T-helper 22 cell (primary cell): ENCODE measurements at places on chromosomes 2 and 18.

DNA sequence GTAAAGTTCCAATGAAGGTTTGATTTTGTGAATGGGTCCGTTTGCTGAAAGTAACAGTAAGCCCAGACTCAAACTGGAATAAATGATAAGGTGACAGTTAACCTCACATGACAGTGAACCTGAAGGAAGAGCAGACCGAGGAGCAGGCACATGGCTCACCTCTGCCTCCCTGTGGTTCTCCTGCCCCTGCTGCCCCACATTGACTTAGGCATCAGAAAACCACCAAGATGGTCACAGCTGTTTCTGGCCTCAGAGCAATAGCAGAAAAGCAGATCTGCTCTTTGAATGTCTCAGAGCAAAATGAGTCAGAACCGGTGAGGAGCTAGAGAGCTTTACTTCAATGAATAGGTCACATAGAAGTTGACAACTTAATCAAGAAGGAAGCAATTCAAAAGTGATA is 487.6 kb downstream of the METTL4 start:
- DNase-seq, result no peak

GRCh38 chr2:201432038-201432620 is 19.1 kb downstream of the TRAK2 start:
- DNase-seq, result no peak

- DNase-seq, result no peak
Measured at GRCh38 chr2:217981084-217981730, 21.6 kb downstream of the TNS1 start.

GRCh38 chr2:160394153-160394552 is 99.5 kb downstream of the RBMS1 start:
- no peak for DNase-seq

- DNase-seq, result no peak
Measured at GRCh38 chr2:177530561-177530960, 138.0 kb downstream of the AGPS start.

GRCh38 chr2:86807468-86808275 is 17.0 kb upstream of the CD8A start:
- no peak for DNase-seq

DNA sequence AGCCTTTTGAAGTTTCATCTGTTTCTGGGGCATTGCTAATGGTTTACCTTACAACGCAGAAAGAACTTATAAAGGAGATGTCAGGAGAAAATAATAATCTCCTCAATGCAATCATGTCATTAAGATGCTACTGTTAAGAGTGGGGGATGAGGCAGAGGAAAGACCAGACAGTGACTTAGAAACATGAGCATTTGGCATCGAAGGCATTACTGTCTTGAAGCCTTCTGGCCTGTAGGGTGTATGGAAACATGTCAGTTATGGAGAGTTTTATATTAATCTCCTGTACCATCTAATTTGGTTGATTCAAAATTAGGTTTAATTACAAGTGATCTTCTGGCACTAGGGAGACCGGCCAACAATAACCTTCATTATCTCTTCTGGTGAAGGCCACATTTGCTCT is 32.5 kb downstream of the CDC42EP3 start:
- no peak for DNase-seq

DNA sequence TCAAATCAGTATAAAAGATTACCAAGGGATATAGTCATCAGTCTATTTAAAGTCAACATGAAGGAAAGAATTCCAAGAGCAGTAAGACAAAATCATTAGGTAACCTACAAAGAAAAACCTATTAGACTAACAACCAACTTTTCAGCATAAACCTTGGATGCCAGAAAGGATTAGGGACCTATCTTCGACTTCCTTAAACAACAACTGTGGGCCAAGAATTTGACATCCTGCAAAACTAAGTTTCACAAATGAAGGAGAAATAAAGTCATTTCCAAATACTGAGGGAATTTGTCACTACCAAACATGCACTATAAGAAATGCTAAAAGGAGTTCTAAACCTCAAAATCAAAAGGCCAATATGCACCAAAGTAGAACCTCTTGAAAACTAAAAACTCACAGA is 147.9 kb upstream of the TFPI start:
- no peak for DNase-seq

DNA sequence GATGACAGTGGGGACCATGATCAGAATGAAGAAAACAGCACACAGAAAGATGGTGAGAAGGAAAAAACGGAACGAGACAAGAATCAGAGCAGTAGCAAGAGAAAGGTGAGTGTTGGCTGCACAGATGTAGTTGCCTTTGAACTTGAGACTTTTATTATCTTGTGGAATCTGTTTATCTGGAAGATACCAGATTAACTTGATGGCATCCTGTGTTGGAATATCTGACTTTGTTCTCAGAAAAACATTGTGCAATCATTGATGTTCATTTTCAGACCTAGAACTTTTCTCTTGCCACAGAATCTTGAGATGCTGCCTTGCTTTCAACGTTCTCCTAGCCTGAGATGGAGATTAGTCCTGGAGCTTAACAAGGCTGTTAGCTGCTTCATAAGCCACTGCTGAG is 5.9 kb downstream of the EIF4E2 start:
- DNase-seq, result no peak

GRCh38 chr2:48250943-48251342 is 279.0 kb upstream of the STON1 start:
- no peak for DNase-seq

DNA sequence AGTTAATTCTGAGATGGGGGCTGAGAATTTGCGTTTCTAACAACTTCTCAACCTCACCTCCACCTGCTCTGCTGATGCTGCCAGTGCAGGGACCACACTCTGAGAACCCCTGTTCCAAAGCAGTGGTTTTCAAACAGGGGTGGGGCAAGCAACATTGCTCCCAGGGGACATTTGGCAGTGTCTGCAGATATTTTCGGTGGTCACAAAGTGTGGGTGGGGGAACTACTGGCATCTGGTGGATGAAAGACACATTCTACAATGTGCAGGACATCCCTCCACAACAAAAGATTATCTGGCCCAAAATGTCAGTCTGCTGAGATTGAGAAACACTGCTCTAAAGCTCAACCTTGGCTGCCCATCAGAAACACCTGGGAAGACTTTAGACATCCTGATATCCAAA is 188.7 kb upstream of the SATB2 start:
- DNase-seq, result no peak

DNA sequence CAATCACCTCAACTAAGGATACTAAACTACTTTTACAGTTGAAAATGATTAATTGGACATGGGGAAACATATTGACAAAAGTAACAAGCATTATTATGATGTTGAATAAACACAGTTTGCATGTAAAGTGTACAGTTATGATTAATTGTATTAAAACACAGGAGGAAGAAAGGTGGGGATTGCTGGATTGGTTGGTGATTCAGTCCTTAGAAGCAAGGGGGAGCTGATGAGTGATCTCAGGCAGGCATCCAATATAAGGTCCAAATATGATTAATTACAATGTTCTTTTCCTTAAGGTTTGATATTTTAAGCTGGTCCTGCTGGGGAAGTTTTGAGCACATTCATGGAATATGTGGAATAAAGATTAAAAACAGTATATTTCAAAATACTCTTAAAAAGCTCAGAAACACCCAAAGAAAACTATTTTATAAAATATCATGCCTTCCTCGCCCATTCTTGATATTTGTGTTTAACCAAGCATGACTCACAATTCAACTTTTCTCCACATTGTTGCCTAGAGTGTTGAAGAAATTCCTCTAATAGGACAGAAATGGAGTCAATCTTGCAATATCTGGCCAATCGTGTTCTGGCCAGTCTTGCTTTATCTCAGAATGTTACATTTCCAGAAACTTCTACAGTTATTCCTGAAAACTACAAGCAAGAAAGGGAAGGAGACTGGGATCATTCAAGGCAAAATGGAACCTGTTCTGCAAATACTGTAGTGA is 268.2 kb downstream of the RPIA start:
- DNase-seq, result no peak

- no peak for DNase-seq
Measured at GRCh38 chr2:237574894-237575868, 8.8 kb downstream of the PRLH start.

- no peak for DNase-seq
Measured at GRCh38 chr18:34709750-34710441, at the start of gene DTNA. TSS of gene DTNA (plus strand) at chr18:34710298. CDS start at chr18:34755977, 45,679 bp downstream.

- DNase-seq, result no peak
Measured at GRCh38 chr18:46722051-46722450, 34.8 kb downstream of the ST8SIA5 start.

DNA sequence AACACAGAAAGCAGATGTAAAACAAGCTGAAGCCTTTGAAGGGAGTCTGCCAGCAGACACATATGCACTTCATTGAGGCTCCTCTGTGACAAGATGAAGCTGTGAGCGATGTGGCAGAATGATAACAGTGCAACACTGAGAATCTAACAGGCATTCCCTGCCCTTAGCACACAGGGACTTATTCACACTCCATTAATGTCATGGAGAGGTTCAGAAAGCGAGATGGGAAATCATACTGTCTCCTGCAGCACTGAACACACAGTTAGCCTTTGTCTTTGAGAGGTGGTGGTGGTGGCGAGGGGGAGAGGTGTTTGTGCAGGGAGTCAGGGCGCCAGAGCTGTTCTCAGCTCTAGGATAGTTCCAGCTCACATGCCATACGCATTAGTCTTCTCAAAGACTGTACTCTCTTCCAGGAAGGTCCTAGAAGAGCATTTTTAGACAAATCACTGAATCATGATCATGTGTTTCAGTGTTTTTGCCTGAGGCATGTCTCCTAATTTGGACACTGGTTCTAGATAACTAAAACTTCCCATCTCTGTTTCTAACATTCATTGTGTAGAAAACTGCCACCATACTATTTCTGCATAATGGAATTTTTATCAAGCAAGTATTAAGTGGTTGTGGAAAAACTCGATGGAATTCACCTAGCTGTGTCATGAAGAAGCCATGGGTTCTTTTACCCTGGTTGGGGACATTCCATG is 93.5 kb upstream of the ITGB6 start:
- no peak for DNase-seq

GRCh38 chr2:161233858-161234431 is 73.7 kb downstream of the TANK start:
- DNase-seq, result no peak

- no peak for DNase-seq
Measured at GRCh38 chr2:68059784-68060525, 2.8 kb downstream of the C1D start.

DNA sequence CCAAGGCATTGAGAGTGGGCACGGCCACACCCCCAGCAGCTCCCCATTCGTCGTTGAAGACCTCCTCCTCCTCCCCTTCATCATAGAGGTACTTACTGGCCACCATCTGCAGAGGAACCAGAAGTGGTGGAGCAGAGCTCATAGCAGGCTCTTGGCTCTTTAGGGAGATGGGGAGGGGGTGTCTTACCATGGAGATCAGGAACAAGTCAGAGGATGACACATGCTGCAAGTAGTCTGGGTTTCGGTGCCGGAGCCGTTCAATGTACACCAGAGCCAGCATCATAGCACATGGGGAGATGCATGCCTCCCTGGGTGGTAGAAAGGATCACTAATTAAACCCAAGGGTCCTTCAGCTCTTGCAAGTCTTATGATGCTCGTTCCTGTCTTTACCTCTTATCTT is 1.9 kb downstream of the CNPPD1 start:
- DNase-seq, result no peak

DNA sequence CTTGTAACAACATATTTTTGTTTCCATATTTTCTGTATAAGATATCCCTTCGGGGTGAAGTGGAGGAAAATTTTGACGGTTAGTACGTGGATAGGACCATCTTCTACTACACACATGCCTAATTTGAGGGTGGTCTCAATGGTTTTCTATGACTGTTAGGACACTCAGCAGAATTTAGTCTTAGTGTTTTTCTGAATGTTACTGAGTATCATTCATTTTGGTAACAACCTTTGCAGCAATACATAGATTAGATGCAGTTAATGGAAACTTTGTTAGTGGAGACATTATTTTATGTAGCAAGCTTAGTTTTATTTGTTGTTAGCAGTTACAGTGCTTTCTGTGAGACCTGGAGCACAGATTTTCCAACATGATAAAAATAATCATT is 1.6 kb downstream of the ITGAV start:
- no peak for DNase-seq

- DNase-seq, result no peak
Measured at GRCh38 chr2:3076848-3077642, 300.6 kb downstream of the EIPR1 start.

GRCh38 chr2:159459279-159459678 is 157.1 kb downstream of the BAZ2B start:
- no peak for DNase-seq
